ENCODE measurements at places on chromosomes 3 and 15.

DNA sequence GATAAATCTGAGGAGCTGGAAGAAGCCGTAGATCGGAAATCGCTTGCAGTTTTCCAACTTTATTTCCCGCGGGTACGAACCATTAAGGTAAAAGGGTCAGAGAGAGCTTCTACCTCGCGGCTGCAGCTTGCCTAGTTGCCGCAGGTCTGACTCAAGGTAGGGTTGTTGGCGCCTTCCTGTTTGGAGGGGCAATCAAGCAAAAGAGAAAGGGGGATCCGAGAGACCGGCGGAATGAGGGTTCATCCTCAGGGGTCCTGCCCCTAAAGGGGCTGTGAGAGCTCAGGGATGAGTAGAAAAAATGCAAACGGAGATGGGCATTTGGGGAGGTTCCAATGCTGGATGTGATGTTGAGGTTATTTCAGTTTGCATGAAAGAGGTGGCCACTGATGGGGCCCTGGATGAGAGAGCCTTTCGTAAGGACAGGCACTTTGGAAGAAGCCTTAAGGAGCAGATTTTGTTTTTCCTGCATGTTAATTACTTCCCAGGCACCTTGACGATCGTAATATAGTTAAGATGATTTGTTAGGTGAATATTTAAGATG is 265.4 kb downstream of the CGGBP1 start:
- DNase-seq: no peak

DNA sequence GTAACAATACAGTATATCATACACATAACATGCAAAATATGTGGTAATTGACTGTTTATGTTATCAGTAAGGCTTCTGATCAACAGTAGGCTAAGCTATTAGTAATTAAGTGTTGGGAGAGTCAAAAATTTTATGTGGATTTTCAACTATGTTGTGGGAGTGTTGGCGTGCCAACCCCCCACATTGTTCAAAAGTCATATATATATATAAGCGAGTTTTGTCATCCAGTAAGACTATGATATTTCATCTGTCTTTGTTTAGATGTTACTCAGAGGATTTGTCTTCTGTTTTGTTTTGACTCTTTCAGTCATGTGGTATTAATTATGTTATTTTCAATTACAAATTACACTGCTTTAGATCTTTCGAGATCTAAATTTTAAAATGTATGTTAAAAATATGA is 51.0 kb upstream of the RAP2B start:
- no peak for DNase-seq

GRCh38 chr15:30974112-30974511 is 17.3 kb downstream of the MTMR10 start:
- DNase-seq: no peak

GRCh38 chr15:64749167-64749566 is 26.2 kb downstream of the RBPMS2 start:
- no peak for DNase-seq

DNA sequence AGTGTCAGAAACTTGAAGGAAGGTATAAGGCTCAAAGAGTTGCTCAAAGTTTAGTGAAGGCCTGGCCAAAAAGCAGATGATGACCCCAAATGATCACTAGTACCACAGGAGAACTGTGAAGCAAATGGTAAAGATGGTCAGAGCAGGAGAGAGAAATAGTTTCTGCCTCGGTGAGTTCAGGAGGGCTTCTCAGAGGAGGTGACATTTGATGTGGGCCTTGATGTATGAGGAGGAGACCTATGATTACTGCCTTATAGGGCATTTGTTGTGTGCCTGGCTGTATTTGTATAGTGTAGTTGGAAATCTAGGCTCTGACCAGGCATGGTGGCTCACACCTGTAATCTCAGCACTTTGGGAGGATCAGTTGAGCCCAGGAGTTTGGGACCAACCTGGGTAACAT is 50.4 kb downstream of the DNASE1L3 start:
- no peak for DNase-seq
